OCI-M1 (cell line): ENCODE measurements at places on chromosomes 5 and 9.

GRCh38 chr5:132800545-132800944 lies 12.6 kb upstream of the SOWAHA start:
- DNase-seq: no peak

- no peak for DNase-seq
Observed at GRCh38 chr5:37724395-37725125, 115.3 kb downstream of the GDNF start.

DNA sequence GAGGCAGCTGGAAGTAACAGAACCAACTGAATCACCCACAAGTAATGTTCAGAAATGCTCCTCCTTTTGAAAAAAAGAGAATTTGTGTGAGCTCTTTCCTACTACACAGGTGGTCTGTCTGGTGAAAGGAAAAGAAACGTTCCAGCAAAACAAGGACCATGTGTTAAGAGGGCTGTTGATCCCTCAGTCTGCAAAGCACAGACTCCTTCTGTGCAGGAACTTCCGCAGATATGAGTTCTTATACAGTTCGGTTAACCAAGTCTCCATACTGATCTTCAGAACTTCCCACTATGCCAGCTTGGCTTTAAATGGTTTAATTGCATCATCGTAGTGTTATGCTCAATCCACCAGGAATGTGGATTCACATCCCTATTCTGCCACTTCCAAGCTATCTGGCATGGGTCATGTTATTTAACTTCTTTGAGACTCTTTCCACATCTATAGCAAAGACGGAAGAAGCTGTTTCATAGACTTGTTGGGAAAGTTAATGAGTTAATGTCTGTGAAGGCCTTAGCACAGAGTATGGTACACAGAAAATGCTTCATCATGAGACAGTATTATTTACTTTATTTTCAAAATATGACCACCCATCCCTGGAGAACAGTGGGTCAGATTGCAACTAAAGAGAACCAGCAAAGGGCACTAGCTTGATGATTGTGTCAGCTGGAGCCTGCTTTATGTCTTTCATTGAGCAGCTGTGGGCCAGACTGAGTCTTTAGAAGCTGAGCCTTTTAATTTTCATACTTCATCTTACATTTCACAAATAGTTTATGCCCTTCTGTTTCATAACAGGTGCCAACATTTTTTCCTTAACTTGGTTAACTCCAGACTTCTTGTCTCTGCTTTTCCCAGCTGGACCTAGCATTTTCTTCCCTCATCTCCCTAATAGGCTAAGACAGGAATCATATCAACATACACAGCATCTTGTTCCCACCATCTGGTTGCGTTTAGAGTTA lies 89.9 kb downstream of the MAMDC2 start:
- DNase-seq: no peak

DNA sequence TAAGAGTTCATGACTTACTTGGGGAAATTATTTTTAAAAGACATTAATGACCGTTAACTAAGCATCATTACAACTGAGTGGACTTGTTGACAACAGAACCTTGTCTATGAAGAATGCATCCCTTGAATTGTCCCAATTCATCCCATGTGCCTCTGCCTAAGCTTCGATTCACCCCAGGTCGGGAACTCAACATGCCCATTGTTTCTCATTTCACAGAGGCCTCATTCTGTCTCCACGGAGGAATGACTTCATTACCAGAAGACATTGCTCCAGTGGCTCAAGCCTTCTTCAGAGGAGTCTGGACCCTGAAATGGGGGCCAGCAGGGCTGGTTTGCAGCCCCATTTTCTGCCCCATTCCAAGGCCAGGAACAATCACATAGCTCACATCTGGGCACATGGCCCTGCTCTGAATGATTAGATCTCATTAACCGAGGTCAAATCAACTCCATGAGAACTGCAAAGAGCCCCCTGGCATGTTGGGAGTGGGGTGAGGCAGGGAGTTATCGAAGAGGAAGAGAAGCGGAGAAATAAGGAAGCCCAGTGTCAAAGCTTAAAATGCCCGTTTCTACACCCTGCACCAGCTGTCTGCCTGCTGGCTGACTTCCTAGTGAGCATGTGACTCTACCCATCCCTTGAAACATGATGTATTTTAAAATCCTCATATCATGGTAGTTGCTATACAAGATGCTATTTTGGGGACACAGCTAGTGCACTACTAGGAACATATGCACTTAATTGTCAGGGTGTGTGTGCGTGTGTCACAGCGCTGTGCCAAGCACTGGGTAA lies 137.3 kb downstream of the LHFPL2 start:
- DNase-seq: no peak

- peak; percentile 39 for DNase-seq
Observed at GRCh38 chr5:66861402-66861801, 265.2 kb downstream of the MAST4 start.

GRCh38 chr9:100111235-100111634 lies 12.2 kb downstream of the INVS start:
- no peak for DNase-seq

DNA sequence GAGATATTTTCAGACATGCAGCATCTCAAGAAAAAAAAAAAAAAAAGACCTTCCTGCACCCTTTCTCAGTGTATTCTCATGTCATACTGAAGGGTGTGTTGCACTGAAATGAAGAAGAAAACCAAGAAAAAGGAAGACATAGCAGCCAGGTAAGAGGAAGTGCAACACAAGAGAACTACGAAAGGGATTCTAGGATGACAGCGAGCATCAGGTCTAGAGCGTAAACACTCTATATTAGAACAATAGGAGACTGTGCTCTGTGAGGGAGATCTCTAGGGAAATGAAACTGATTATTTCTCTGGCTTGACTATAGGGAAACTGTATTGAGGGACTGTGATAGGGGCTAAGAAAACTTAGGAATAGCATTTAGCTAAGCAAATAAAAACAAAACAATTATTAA lies 30.0 kb downstream of the BTF3 start:
- no peak for DNase-seq

DNA sequence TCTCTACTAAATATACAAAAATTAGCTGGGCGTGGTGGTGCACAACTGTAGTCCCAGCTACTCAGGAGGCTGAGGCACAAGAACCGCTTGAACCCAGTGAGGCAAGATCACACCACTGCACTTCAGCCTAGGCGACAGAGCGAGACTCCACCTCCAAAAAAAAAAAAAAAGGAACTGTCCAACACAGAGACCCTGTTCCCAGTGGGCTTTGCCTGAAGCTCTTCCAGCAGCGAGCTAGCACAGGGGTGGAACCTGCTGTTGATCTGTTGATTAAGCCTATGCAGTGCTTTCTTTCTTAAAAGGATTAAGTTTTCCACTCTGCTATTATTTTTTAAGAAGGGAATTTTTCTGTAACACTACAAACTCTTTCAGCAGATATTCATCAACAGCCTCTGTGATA lies 171.0 kb upstream of the TUT7 start:
- no peak for DNase-seq

GRCh38 chr9:4097515-4097914 lies 202.4 kb downstream of the GLIS3 start:
- DNase-seq: no peak

DNA sequence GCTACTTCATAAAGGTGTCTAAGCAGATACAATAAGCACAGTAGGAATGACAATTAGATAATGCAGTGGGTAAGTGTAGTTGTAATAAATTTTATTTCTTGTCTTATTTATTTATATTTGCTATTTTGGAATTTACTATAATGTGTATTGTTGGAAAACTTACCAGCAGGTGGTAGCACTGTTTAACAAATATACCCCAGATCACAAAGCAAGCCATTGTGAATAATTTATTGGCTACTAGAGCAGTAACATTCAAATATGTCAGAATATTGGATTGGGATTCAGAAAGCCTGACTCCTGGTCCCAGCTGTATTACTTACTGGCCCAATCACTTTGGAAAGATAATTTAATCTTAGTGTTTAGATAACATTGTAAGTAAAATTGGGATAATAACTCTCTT lies 78.0 kb downstream of the ISOC1 start:
- DNase-seq: peak; percentile 40

GRCh38 chr5:117424559-117424958 lies 849.9 kb upstream of the SEMA6A start:
- no peak for DNase-seq

GRCh38 chr5:142727735-142728047 lies 41.8 kb upstream of the FGF1 start:
- DNase-seq: peak; percentile 86

DNA sequence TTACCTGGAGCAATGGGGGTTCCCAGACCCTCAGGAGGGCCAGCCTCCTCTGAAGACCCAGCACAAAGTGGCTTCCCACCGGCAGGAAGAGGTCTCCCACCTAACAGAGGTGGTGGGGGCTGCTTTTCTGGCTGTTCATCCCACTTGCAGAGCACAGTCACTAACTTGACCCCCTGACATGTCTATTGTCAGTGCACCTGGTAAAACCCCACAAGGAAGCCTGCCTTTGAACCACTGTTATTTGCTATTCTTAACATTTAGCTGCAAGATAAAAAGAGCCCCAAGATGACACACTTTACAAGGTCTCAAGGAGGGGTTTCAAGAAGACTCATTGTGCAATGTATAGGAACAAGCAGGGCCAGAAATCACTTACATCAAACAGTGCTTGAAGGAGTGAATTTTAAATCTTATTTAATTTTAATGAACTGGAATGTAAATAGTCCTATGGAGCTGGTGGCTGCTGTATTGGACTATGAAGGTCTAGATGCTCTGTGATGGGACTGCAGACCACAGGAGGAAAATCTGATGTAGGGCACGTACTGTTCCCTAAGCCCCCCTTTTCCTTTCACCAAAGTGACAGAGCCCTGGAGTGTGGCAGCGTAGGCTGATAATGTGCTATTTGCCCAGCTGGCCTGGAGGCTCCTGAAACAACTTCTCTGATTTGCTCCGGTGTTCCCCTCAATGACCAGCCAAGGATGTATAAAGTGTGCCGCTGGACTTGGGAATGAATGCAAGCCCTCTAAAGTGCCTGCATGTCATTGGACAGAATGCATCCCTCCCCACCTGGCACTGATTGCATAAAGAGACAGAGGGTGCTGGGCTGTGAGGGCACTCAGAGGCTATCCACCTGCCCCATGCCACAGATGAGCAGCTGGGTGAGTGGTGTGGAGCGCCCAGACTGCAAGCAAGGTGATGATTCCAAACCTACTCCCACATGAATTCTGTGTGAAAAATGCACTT lies 80.2 kb downstream of the PTPN3 start:
- DNase-seq: no peak

DNA sequence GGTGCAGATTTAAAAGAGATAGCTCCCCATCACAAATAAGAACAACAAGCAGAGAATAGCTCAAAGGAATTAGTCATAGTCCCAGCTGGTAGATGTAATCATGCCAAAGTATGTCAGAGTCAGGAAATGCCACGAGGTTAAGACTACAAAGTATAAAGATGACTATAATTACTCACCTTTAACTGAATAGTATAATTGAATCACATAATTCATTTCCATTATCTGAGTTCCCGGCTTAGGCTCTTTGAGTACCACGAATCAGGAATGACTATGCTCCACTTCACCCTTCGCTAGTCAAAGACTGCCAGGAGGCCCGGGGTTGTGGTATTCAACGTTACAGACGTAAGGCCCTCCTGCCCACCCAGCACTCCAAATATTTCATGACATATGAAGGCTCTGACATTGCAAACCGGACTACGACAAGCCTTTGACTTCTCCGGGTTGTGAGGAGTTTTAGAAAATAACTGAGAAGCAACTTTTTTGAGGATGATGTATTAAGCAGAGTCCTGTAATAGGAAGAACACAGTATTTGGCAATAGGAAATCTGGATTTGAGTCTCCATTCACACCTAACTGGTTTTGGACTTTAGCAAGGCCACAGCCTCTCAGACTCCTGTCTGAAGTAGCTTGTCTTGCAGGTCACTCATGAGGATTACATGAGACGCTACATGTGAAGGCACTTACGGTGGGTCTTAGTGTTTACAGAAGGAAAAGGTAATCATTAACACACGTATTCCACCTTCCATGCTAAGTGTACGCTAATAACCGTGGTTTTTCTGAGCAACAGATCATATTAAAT lies 64.6 kb downstream of the ENC1 start:
- DNase-seq: no peak

- no peak for DNase-seq
Observed at GRCh38 chr9:126893079-126893478, 21.5 kb upstream of the RALGPS1 start.

DNA sequence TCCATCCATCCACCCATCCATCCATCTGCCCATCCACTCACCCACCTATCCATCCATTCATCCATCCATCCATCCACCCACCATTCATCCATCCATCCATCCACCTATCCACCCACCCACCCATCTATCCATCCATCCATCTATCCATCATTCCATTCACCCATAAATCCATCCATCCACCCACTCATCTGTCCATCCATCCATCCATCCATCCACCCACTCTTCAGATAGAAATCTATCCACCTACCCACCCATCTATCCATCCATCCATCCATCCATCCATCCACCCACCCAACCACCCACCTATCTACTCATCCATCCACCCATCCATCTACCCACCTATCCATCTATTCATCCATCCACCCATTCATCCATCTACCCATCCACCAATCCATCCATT lies 35.0 kb upstream of the SLC6A19 start:
- DNase-seq: no peak

GRCh38 chr9:100595391-100596199 lies 17.7 kb downstream of the CAVIN4 start:
- peak; percentile 84 for DNase-seq

GRCh38 chr5:142167458-142167857 lies 58.9 kb downstream of the NDFIP1 start:
- no peak for DNase-seq

DNA sequence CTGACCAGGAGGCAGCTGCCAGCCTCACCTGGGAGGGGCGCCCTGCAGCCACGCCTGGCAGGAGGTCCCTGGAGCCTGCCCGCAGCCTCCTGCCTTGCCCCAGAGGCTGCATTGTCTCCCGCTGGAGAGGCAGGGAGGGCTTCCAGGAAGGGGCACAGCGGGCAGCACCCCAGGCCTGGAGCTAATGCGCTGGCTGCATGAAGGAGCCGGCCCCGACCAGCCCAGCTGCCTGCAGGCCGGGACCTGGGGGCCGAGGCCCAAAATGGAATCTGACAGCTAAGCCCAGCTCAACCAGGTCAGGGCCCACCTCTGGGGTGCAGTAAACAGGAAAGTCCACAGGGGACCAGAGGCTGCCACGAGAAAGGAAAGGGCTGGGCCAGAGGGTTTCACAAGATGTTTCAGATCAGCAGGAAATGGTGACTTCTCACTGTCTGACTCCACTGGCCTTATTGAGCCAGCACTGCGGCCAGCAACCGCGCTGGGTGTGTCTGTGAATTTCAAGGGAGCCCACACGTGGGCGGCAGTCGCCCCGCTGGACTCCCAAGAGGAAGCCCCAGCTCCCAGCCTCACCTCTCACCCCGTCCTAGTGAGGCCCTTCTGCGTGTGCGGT lies 18.6 kb upstream of the NOTCH1 start:
- peak; percentile 7 for DNase-seq

DNA sequence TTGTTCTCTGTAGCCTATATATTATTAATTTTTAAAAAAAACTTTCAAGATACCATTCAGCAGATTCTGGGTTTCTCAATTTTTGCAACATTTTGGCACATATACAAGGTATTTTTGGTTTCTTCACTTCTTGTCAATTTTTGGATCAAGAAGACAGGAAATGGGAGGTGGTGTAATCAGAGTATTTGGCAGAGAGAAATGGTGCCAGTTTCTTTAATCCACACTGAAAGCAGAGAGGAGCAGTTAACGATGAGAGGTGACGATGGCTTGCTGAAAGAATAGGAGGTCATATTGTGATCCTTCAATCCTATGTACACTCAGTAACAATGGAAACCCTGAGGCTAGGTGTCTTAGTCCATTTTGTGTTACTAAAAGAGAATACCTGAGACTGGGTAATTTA lies 16.4 kb downstream of the NNT start:
- DNase-seq: no peak

GRCh38 chr5:18000744-18001143 lies 366.5 kb downstream of the TAF11L14 start:
- peak; percentile 57 for DNase-seq
